ENCODE measurements at places on chromosomes 5 and 9. TPM values are rescaled to one million over a fixed set of nuclear protein-coding genes. Genes with fewer than 3 reads are reported as not detected.

The TMEM252 gene
- not detected for total RNA-seq

The CSNK1A1 gene
- total RNA-seq: 248 TPM

The SLC12A7 gene
- total RNA-seq: 64.6 TPM

The PCDHA6 gene
- total RNA-seq: 0.12 TPM

The DPYSL3 gene
- 8.8 TPM for total RNA-seq

The AQP7 gene
- total RNA-seq: 12.5 TPM

The S1PR3 gene
- total RNA-seq: 3.2 TPM

GRCh38 chr5:140576776-140577201 is 12.2 kb downstream of the SLC35A4 start:
- no peak overlapping the region for H3K27ac ChIP-seq

DNA sequence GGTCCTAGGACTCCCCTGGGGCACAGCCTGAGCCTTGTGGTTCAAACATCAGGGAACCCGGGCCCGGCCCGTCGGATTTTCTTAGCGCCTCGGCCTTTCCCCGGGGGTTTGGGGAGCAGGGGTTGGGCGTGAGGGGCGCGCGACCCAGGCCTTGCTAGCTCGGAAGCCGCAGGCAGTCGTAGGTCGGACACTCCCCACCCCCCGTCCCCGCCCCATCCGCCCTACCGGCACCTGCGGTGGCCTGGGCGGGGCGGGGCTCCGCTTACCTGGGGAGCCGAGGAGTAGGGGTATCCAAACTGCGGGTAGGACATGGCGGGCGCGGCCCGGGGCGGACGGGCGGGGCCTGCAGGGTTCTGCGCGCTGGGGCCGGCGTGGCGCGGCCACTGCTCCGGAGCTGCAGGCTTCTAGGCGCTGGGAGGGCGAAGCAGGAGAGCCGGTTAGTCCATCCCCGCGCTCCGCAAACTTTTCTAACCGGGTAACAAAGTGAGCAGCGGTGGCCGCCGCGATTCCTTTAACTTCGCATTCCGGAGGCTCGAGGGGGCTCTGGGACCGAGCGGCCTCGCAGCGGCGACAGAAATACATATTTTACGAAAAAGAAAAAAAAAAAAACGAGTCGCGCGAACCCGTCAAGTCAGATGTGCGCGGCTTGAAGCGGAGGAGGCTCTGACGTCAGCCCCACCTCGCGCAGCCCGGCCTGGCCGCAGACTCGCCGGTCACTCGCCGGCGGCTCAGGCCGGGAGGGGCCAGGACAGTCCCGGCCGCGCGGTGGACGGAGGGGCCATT is at the start of gene IRX4:
IRX4 (minus strand) TSS at position 589 of the 783 bp plus-strand sequence; CDS start at position 311, 278 bp downstream.
- no peak for DNase-seq
- no peaks in the 10 kb centered on the region for H3K36me3 ChIP-seq
- no peak within 1 kb of the TSS for H3K27ac ChIP-seq

DNA sequence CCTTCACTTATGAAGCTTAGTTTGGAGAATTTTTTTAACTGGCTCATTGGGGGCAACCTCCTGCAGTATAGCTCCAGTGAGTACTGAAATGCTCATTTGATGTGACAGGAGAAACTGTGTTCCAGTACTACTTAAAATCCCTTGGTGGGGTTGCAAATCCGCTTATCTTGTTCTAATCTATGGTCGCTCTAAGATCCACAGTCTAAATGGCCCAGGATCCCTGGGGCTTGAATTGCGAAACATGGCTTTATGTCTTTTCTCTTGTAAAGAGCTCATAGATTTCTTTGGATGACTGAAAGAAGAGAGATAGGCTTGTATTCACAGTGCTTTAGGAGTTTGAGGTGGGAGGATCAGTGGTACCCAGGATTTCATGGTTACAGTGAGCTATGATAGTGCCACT is 52.7 kb downstream of the ADAMTSL1 start:
- no peaks in the 10 kb centered on the region for H3K27me3 ChIP-seq
- no peak overlapping the region for H3K27ac ChIP-seq

DNA sequence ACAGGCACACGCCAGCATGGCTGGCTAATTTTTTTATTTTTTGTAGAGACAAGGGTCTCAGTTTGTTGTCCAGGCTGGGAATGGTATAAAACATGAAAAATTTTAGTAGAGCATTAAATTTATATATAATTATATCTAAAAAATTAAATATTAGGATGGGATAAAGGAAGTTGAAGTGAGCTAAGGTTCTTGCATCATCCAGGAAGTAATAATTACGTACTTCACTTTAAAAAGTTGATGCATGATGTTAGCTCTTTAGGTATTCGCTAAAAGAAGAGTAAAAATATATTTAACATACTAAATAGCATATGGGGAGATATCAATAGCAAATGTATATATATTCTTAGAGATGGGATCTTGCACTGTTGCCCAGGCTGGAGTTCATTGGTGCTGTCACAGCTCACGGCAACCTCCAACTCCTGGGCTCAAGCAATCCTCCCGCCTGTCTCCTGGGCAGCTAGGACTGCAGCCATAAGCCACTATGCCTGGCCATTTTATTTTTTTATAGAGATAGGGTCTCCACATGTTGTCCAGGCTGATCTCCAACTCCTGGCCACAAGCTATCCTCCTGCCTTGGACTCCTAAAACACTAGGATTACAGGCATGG is 12.3 kb downstream of the DCAF10 start:
- no peak for DNase-seq
- H3K27ac ChIP-seq: no peak overlapping the region
- H3K4me3 ChIP-seq: no peak overlapping the region
- H3K4me1 ChIP-seq: no peaks in the 10 kb centered on the region
- H3K27me3 ChIP-seq: no peaks in the 10 kb centered on the region
- no peaks in the 10 kb centered on the region for H3K36me3 ChIP-seq

GRCh38 chr5:67770431-67771025 is 445.0 kb upstream of the PIK3R1 start:
- H3K4me3 ChIP-seq: no peak overlapping the region
- H3K4me1 ChIP-seq: no peaks in the 10 kb centered on the region
- DNase-seq: peak; percentile 45
- no peaks in the 10 kb centered on the region for H3K27me3 ChIP-seq
- peak overlapping the region; percentile 0 for H3K27ac ChIP-seq

DNA sequence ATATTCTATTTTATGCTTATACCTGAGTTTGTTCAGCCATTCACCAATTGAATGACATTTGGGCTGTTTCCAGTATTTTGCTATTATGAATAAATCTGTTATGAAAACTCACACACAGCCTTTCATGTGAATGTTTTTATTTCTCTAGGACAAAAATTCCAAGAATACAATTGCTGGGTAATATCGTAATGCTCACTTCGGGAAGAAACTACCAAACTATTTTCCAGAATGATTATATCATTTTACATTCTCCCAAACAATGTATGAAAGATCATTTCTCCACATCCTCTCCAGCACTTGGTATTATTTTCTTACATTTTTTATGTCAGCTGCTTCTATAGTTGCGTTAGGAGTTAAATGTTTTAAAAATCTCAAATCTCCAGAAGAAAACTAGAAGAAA is 58.3 kb upstream of the LHFPL2 start:
- H3K4me3 ChIP-seq: no peak overlapping the region
- H3K4me1 ChIP-seq: no peaks in the 10 kb centered on the region
- H3K27ac ChIP-seq: no peak overlapping the region
- DNase-seq: no peak
- H3K27me3 ChIP-seq: no peaks in the 10 kb centered on the region

- H3K27me3 ChIP-seq: no peaks in the 10 kb centered on the region
- H3K4me3 ChIP-seq: no peak overlapping the region
- no peak for DNase-seq
- no peak overlapping the region for H3K27ac ChIP-seq
- H3K4me1 ChIP-seq: no peaks in the 10 kb centered on the region
Observed at GRCh38 chr5:5542654-5543053, 120.2 kb downstream of the ICE1 start.

DNA sequence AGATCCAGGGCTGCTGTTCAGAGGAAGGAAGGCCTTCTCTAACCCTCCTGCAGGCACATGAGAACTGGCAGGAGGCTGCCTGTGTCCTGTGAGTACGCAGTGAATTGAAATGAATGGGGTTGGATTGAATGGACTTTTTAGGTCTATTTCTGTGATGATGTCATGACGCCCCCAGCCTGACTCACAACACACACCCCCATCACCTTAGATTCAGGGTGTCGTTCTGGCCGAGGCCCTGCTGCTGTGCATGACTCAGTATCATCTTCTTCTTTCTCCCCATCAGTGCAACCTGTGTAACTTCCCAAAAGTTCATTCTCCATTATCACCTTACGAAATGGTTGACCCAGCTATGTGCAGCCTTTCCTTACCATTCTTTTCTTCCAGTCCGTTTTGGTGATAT is 5.4 kb downstream of the PCAT7 start:
- no peak overlapping the region for H3K4me3 ChIP-seq
- H3K36me3 ChIP-seq: no peaks in the 10 kb centered on the region
- no peak overlapping the region for H3K27ac ChIP-seq

DNA sequence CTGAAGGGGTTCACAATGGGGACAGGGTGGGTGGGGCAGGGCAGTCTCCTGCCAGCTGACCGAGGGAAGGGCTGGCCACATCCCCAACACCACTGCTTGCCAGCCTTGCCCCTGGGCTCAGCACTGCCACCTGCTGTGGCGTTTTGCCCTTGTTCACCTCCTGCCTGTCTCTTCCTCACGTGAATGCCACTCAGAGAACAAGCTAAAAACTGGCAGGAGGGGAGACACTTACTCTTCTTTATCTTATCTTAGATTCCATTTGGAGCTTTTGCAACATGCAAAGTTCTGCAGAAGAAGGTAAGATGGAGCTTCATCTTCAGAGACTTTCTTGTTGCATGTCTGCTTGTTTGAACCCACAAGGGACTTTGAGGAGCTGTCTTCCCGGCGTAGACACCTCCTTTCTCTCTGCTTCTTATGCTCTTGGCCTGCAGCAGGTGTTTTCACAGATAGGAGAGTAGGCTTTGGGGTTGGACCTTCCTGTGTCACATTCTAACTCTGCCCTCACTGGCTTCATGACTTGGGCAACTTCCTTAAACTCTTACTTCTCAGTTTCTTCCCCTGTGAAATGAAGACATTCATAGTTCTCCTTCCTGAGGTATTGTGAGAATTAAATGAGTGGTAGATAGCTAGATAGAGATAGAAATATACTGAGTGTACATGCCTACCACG is 4.1 kb downstream of the LRSAM1 start:
- peaks cover 4% of the 10 kb centered on the region for H3K36me3 ChIP-seq
- H3K4me1 ChIP-seq: no peaks in the 10 kb centered on the region
- H3K27me3 ChIP-seq: no peaks in the 10 kb centered on the region

DNA sequence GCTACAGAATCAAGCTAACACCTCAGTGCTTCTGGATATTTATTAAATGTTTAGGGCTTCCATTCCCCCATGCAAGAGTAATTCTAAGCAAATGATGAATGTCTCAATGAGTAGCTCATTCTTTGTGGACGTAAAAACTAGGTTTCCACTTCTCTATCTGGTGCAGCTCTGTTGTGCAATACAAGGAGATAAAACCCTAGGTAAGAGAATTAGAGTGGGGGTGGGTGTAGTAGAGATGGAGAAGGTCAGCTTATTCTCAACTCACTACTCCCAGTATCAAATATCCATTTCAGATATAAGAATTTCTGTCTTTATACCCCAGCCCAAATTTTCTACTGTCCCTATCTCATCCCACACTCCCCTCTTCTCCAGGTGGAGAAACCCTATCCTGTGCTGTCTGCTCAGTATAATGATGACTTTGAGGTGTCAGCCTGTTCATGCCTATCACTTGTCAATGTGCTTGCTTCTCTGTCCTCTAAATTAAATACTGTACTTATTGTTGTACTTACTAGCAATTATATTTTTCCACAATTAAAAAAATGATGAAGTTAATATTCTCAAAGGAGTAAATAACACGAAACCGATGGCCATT is 4.3 kb upstream of the FYB1 start:
- no peaks in the 10 kb centered on the region for H3K27me3 ChIP-seq
- DNase-seq: no peak
- no peak overlapping the region for H3K4me3 ChIP-seq
- peaks cover 10% of the 10 kb centered on the region for H3K4me1 ChIP-seq

DNA sequence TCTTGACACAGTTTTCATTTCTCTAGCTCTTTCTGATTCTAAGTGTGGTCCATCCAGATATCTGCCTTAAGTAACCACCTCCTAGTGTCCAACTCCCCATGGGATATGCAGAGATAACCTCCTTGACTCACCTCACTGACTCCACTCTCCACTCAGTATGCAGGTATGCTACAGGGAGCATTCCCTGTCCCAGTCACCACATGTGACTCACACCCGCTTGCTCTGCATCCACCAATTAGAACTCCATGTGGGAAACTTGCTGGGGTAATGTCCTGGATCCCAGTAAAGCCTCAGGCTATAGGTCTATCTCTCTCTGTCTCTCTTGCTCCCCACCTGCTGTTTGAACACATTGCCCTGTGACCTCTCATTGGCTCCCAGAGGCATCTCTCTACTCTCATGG is 563.9 kb downstream of the HTR1A start:
- H3K27ac ChIP-seq: no peak overlapping the region
- H3K4me1 ChIP-seq: no peaks in the 10 kb centered on the region
- H3K4me3 ChIP-seq: no peak overlapping the region
- no peak for DNase-seq
- no peaks in the 10 kb centered on the region for H3K27me3 ChIP-seq

DNA sequence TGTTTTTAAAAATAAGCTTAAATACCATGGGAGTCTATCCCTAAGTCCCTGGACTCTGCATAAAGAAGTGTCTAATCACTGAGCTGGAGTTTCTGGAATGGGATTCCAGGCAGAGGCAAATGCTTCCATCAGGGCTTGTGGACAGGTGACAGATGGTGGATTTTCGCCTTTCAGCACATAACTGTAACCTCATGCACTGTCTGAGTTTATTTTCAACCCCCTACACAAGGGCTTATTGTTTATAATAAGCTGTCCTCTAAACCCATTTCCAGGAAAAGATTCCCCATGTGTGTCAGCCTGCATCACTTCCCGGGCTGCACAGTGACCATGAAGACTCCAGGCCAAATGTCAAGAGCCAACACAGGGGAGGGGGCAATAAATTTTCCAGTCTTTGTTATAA is 264.0 kb downstream of the PIK3R1 start:
- H3K36me3 ChIP-seq: no peaks in the 10 kb centered on the region
- H3K4me3 ChIP-seq: no peak overlapping the region
- no peak overlapping the region for H3K27ac ChIP-seq
- H3K27me3 ChIP-seq: no peaks in the 10 kb centered on the region
- no peaks in the 10 kb centered on the region for H3K4me1 ChIP-seq
- DNase-seq: no peak

- no peak for DNase-seq
- H3K27me3 ChIP-seq: no peaks in the 10 kb centered on the region
- no peak overlapping the region for H3K4me3 ChIP-seq
- no peaks in the 10 kb centered on the region for H3K36me3 ChIP-seq
- H3K27ac ChIP-seq: no peak overlapping the region
- H3K4me1 ChIP-seq: no peaks in the 10 kb centered on the region
Observed at GRCh38 chr5:34826347-34826746, 12.6 kb upstream of the TTC23L start.

GRCh38 chr9:102975251-102975650 is 19.9 kb upstream of the CYLC2 start:
- no peak overlapping the region for H3K4me3 ChIP-seq
- no peaks in the 10 kb centered on the region for H3K4me1 ChIP-seq
- H3K36me3 ChIP-seq: no peaks in the 10 kb centered on the region
- H3K27me3 ChIP-seq: no peaks in the 10 kb centered on the region
- no peak overlapping the region for H3K27ac ChIP-seq

DNA sequence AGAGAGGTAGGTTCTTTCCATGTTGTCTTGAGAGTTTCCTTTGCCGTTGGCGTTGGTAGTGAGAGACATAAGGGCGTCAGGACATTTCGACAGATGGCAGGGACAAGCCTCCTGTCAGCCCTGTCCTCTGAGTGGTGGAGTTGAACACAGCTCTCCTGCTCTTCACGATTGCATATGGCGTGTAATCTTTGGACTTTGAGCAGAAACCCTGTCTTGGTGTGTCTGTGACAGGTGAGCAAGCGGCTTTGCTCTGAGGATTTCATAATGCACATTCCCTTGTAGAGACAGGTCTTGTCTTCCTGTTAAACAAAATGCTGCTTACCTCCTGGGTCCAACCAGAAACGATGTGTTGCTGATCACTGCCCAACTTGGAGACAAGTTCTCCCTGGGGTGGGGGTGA is 146.5 kb downstream of the NXNL2 start:
- no peak for DNase-seq
- no peak overlapping the region for H3K27ac ChIP-seq
- H3K4me1 ChIP-seq: no peaks in the 10 kb centered on the region
- no peaks in the 10 kb centered on the region for H3K27me3 ChIP-seq

Data from colonic mucosa (tissue), 4 donors.